ENCODE measurements at places on chromosomes 4 and X.

- no peak for DNase-seq
Measured at GRCh38 chr4:100240008-100240407, 49.7 kb upstream of the DDIT4L start.

GRCh38 chr4:128848461-128848860 lies 39.0 kb downstream of the JADE1 start:
- no peak for DNase-seq

DNA sequence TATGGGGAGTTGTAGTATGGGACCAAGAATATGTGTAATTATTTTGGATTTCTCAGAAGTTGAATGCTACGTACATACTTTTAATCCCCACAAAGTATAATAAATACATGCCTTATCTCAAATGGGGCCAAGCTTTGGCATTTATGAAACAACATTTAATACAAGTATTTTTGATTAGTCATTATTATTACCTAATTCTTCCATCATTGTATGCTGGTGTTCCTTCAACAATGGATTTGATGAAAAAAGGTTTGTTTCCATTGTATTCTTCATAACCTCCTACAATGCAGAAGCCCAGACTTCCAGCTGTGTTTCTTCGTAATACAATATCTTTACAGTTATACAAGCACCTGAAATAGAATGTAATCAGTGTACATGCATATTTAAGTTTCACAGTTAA lies 83.8 kb downstream of the FIP1L1 start:
- no peak for DNase-seq

DNA sequence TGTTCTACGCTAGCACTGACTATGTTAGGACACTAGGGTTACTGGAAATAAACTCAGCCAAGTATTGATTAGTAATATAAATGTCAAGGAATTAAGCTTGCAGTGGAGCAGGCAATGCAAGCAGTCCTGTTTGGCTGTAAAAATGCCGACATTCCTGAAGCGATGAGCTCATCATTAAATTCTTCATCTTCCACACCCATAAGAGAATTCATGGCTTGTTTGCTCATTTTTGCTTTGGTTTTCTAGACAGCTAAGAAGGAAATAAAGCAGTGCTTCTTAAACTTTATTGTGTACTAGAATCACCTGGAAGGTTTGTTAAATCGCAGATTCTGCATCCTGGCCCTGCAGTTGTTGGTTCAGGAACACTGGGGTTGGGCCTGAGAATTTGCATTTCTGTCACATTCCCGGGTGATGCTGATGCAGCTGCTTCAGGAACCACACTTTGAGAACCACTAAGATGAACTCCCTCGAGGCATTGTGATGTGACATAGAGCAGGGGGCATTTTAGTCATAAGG lies 17.8 kb downstream of the ANXA3 start:
- no peak for DNase-seq

GRCh38 chrX:72367516-72367915 lies 61.8 kb upstream of the CITED1 start:
- no peak for DNase-seq

DNA sequence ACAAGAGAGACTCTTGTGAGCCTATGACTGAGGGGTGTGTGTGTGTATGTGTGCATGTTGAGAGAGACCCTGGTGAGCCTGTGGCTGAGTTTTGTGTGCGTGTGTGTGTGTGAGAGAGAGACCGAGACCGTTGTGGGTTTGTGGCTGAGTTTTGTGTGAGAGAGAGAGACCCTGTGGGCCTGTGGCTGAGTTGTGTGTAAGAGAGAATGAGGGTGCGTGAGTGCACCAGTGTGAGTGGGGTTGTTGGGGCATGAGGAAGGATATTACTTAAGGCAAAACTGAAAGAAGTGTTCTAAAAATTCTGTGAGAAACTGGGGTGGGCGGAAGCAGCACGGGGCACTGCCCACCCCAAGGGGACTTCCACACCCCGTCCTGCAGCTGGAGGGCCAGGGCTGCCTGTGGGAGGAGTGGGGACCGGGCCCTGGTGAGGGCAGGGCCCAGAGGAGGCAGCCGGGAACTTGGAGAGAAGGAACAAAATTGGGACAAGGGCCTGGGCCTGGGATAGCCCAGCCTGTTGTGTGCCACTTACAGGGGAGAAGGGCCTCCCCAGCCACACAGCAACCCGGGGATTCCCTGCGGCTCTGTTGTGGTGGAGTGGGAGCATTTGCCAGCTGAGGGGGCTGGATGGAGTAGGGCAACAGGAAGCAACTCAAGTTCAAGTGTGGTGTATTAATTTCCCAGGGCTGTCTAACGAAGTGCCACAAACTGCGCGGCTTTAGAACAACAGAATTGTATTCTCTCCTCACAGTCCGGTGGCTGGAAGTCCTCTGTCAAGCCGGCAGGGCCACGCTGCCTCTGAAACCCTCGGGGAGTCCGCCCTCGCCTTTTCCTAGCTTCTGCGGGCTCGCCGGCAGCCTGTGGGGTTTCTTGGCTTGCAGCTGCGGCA lies 22.1 kb downstream of the TMEM131L start:
- peak; percentile 86 for DNase-seq

- DNase-seq = no peak
Measured at GRCh38 chr4:124433044-124433443, 279.5 kb downstream of the ANKRD50 start.

GRCh38 chr4:157141976-157142375 lies 66.0 kb downstream of the GLRB start:
- DNase-seq = no peak

DNA sequence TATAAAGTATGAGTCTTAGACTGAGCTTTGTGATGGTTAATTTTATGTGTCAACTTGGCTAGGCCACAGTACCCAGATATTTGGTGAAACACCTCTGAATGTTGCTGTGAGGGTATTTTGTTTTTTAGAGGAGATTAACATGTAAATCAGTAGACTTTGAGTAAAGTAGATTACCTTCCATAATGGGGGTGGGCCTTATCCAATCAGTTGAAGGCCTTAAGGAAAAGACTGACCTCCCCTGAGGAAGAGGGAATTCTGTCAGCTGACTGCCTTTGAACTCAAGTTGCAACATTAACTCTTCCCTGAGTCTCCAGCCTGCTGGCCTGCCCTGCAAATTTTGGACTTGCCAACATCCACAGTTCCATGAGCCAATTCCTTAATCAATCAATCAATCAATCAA lies 66.0 kb downstream of the PLAC1 start:
- no peak for DNase-seq

DNA sequence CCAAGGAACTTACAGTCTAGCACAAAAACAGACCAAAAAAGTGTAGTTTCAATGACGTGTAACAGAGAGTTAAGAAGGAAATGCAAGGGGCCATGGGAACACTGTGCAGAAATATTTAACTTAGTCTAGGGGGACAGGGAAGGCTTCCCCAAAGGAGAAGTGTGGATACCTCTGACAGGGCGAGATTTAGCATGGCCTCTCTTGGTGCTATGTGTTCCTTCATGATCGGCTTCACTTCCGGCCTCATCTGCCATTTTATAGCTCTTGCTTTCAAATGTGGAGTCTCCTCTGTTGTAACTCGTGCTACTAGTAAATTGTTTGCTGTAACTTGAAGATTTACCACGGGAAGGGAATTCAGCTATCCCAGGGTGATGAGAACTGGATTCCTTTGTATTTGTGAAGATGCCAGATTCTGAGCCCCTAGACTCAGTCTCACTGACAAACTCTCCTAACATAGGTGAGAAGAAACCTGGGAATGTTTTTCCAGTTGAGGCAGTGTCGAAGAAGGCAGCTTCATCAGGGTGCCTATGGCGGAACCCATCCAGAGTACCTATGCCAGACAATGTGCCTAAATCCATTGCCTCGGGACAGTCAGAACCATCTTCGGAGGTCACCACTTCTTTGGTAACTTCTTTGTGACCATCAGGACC lies 5.0 kb downstream of the FGA start:
- no peak for DNase-seq

GRCh38 chr4:121139533-121140222 lies 24.4 kb downstream of the TNIP3 start:
- no peak for DNase-seq

- DNase-seq = no peak
Measured at GRCh38 chr4:166538491-166539005, 665.5 kb downstream of the TLL1 start.

DNA sequence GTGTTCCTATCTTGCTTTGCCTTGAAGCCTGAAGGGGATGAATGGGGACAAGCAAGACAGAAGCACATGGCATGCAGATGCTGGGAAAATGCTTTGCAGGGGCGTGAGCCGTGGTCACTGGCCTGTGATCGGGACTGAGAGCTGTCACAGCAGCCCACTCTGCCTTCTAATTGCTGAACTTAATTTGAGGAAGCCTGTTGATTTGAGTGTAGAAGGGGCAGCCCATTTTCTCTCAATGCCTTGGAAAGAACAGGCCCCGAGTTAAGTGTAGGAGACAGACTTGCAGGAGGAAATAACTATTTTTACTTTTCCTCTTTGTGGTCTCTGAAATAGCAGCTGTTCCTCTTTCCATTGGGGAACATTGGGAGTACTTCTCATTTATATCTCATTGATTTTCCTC lies 26.1 kb upstream of the TBC1D1 start:
- no peak for DNase-seq

GRCh38 chr4:172547724-172548123 lies 620.9 kb upstream of the GALNT7 start:
- no peak for DNase-seq

DNA sequence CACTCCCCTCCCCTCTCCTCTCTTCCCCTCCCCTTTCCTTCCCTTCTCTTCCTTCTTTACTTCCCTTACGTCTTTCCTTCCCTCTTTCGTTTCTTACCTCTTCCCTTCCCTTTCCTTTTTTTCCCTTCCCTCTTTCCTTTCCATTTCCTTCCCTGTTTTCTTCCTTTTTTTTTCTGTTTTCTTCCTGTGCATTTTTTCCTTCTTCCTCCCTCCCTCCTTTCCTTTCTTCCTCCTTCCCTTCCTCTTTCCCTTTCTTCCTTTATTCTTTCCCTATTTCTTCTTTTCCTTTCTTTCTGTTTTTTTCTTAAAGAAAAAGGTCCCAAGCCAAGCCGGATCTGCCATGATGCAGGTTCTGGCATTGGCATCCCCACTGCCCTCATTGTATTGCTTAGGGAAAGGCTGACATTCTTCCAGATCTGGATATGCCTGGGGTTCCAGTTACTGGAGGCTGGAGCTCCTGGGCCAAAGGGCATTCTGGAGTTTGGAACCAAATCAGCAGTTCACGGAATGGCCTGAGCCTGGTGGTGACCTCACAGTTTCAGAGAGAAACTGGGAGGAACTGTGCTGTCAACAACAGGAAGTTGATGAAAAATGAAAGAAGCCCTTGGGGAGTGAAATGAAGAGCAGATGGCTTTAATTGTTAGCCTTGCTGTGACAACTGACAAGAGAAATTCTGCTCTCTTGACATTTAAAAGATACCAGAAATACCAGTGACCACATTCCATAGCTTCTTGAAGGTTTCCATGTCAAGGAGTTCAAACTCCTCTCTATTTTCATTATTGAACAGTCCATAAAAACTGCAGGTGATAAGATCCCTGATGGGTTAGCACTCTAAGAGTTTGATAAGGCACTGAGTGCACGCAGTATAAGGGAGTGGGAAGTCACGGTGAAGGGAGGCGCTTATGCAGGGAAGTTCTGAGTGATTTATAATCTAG lies 622.1 kb downstream of the SPRY1 start:
- DNase-seq = peak; percentile 37

DNA sequence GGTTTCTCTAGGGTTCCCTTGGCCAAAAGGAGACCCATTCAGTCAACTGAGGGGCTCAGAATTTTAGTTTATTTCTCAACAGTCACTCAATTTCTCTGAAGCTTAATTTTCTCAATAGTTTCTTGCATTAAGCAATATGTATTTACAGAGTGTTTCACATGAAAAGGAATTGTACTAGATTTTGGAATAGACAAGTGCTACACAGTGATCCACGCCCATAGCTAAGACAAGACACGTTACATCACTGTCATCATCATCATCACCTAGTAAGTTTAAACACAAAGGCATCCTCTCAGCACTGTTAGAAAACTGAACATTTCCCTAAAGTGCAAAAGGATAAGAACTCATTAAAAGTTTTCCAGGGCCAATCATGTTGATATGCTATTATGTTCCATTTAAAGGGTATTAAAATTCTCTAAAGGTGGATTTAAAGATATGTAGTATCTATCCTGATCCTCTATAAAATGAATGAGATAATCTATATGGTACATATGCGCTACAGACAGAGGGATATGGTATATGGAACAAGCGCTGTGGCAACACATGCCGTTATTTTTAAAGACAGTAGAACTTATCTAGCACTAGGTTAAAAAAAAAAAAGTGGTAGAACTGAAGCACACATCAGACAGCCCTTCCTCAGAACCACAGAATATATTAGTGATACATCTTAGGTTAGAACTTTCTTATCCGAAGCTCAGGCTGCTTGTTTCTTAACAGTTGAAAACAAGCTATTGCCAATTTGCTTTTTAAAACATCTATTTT lies 12.1 kb downstream of the PPA2 start:
- no peak for DNase-seq
